ENCODE measurements at places on chromosomes 2 and 18. TPM values are rescaled to one million over a fixed set of nuclear protein-coding genes. Genes with fewer than 3 reads are reported as not detected.

The ANO7 gene
- total RNA-seq: 1.6 TPM

The IL1RN gene
- total RNA-seq: not detected

The ARHGAP25 gene
- 5.2 TPM for total RNA-seq

The GPR155 gene
- total RNA-seq: 1.4 TPM
